ENCODE measurements at places on chromosomes 3 and 15. TPM values are rescaled to one million over a fixed set of nuclear protein-coding genes. Genes with fewer than 3 reads are reported as not detected.

The PRR20G gene
- not detected for total RNA-seq

The TRPM7 gene
- total RNA-seq, result 39.9 TPM

The AHSG gene
- not detected for total RNA-seq

The SST gene
- not detected for total RNA-seq

The FILIP1L gene
- 16.0 TPM for total RNA-seq

The OR5K2 gene
- not detected for total RNA-seq

The GOLGA6B gene
- not detected for total RNA-seq

The TRIM42 gene
- total RNA-seq, result not detected

The C15orf62 gene
- total RNA-seq, result 0.25 TPM

The KLHL25 gene
- total RNA-seq, result 2.5 TPM
